Activated CD4-positive, CD25-positive, alpha-beta regulatory T cell treated with anti-CD3 and anti-CD28 coated beads, Interleukin-2, amount 50 U/mL, for 16 hours (primary cell): ENCODE measurements at places on chromosomes 13 and 19.

- no peak for DNase-seq
Measured at GRCh38 chr19:9877780-9878510, 42.8 kb downstream of the PIN1 start.

- no peak for DNase-seq
Measured at GRCh38 chr13:30192320-30193093, 114.8 kb downstream of the KATNAL1 start.

DNA sequence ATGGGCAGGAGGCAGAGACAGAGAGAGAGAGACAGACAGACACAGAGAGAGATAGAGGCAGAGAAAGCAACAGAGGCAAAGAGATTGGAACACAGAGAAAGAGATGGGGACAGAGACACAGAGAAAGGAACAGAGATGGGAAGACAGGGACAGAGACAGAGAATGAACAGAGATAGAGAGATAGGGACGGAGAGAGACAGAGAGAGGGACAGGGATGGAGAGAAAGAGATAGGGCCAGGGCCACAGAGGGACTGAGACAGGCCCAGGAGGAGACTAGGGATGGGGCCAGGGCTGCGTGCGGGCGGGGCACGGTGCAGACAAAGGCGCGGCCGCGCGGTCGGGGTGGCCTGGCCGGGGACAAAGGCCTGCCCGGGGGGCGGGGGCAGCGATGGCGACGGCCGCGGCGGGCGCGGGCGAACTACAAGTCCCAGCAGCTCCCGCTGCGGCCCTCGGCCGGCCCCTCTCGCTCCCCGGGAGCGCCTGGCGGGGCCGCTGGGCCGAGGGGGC, at the start of gene ZNF358:
Gene ZNF358, plus strand, starts transcription at position 459 of the 507 bp plus-strand sequence. CDS start 3,140 bp downstream, outside the sequence.
- DNase-seq = no peak

GRCh38 chr13:37144661-37145060, 39.2 kb upstream of the CSNK1A1L start:
- no peak for DNase-seq

DNA sequence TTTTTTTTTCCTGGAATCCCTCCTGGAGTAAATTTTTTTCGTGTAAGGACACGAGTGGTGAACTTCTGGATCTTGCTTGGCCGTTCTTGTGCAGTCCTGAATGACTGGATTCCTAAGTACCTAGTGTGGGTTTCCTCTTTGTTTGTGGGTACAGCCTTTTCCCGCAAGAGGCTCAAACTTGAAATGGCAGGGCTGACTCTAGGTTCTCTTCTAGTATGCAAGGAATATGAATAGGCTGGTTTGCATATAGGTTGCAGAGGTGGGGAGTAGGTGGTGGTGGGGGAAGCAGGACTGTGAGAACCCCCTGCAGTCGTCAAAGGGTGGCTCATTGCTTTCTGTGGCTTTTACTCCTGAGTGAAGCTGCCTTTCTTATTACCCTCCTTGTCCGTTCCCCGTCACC, 13.6 kb downstream of the UBAC2 start:
- no peak for DNase-seq

GRCh38 chr13:30735872-30736175, 481 bp downstream of the ALOX5AP start:
- no peak for DNase-seq

DNA sequence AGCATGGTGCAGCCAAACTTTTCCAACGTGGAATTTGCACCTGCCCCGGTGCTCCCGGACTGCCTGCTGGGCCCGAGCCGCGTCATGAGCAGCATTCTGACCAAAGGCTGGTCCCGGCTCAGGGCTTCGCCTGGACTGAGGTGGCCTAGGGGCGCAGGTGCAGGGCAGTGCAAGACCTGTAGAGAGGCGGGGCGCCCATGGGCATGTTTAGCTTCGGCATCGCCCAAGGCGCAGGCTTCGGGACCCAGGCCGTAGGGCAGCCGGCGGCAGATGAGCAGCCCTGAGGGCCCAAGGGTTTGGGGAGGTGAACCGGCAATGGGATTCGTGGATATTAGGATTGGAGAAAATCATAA, 23.8 kb downstream of the LRFN3 start:
- no peak for DNase-seq
